Stimulated activated CD4-positive, alpha-beta T cell treated with anti-CD3 and anti-CD28 coated beads, Interleukin-2, amount 100 ng/mL, for 48 hours (primary cell): ENCODE measurements at places on chromosomes 5 and 9.
A peak's percentile ranks its signal among the peaks of the same experiment; 100 is the strongest.

- no peak for DNase-seq
Measured at GRCh38 chr5:35908814-35909213, 29.6 kb downstream of the CAPSL start.

GRCh38 chr5:131389096-131389868, 125.4 kb downstream of the CDC42SE2 start:
- no peak for DNase-seq

DNA sequence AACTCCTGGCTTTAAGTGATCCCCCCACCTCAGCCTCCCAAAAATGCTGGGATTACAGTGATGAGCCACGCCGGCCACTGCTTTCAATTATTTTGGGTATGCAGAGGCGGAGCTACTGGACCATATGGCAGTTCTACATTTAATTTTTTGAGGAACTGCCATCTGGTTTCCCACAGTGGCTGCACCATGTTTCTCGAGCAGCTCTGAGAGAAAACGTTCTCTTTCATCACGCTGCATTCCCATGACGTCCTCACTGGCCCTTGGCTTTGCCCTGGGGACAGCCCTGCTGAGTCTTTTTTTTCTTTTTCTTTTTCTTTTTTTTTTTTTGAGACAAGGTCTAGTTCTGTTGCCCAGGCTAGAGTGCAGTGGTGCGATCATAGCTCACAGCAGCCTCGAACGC, 35.5 kb upstream of the GRHPR start:
- DNase-seq: no peak

DNA sequence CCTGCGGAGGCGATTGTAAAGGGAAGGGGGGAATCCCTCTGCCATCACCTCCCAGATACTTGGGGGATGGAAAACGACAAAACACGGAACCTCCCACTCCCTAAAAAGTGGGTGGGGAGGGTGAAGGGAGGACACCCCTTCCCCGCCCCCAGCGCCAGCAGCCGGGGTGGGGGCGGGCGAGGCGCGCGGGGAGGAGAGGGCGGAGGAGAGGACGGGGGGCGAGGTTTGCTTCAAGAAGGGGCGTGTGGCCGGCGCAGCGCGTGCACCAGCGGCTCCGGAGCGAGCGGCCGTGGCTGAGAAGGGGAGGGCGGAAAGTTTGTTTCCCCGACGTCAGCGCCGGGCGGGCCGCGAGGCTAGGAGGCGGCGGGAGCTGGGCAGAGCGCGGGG, at the start of gene PRRX2:
TSS of gene PRRX2 (plus strand) at position 259 of the 387 bp plus-strand sequence. CDS start 221 bp downstream, outside the sequence.
- DNase-seq: peak; percentile 15
